ENCODE measurements at places on chromosomes 2 and 18.

DNA sequence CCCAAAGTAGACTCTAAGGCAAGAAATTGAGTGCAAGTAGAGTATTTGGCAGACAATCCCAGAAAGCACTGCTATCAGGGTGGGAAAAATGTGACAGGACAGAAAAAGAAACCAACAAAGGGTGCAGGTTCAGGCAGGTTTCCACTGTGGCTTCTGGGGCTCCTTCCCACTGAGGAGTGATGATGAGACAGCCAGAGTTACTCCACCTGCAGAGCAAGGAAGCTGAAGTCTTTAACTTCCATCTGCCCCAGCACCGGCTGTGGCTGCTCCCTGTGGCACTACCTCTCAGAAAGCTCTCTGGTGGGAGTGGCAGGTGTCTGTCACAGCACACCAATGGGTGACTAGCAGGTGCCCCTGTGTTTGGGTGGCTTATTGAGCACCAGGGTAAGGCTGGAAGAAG, 37.6 kb upstream of the ACKR3 start:
- DNase-seq, result no peak

DNA sequence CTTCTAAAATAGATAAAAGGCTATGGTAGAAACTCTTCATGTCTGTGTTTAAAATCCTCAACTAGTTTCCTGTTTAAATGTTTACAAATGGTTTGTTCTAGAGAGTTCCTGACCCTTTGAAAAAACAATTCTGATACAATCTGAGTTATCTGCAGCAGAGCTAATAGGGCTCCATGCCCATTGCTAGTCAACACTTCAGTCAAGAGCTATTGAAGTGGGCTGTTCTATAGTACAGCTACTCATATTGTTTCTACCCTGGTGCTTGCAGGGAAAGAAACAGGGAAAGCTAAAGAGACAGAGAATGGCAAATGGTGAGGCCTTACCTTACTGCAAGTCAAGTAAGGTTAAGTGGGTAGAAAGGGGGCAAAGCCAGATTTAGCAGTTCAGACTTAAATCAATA, 112.3 kb upstream of the CAVIN2 start:
- no peak for DNase-seq

DNA sequence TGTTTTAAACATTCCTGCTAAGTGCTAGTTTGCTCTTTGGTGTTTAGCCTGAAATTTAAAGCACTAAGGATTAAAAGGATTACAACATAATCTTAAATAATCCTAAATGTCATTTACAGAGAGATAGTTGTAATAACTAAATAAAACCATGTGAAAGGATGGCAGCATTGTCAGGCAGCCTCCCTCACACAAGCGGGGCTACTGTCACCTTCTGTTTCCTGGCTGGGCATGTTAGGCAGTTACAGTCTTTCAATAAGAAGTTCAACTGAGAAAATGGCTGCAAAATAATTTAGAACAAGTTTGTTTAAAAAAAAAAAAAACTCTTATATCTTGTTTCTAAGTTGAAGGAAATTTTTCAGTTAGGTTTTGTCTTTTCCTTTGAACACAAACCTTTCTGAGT, 124.9 kb downstream of the ARHGAP15 start:
- no peak for DNase-seq

DNA sequence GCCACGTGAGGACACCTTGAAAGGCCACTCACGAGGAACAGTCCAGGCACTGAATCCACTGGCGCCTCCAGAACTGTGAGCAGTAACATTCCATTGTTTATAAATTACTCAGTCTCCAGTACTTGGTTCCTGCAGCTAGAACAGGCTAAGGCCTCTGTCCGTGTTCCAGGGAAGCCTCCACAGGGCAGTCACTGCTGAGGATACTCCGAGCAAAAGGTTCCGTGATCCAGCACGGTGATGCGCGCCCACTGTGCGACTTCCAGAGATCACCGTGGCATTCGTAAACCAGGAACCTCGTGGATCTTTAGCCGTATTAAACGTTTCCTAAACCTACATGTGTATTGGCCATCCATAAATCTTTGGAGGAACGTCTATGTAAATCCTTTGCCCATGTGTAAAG, 51.5 kb upstream of the SALL3 start:
- DNase-seq, result no peak

DNA sequence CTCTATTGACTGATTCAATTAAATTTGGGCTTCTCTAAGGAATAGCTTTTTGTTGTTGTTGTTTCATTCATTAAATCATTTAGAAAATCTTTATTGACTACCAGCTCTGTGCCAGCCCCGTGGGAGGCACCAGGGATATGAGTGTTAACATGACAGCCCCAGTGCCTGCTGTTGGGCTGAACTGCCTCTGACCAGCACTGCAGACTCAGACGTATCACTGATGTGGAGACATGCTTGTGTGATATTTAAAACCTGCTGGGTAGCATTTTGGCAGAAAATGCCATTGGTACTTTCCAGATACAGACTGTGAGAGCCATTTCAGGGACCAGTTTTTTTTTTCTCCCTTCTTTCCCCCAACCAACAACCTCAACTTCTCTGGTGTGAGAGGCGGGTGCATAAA, 38.6 kb upstream of the KCNF1 start:
- DNase-seq, result no peak

- no peak for DNase-seq
These were observed 16.5 kb upstream of the TTC27 start for GRCh38 chr2:32611366-32611765.

DNA sequence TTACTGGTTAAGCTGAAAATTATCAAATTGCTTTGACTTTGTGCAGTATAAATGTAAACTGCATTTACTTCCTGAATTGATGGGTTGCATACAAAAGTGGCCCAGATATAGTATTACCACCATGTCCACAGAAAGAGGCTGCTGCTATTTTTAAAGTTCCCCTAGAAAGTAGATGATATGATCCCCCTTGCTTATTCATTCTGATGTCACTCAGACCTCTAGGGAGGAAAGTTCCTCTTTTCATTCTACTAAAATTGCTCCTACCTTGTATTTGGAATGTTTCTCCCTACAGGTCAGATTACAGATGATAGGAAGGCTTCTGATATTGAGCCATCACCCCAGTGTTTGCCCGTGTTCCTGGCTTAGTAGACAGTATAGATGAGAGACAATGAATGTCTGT, 247.6 kb upstream of the TNP1 start:
- no peak for DNase-seq

- DNase-seq, result no peak
These were observed 1.7 kb upstream of the SRBD1 start for GRCh38 chr2:45612731-45613130.

Data from activated naive CD8-positive, alpha-beta T cell treated with anti-CD3 and anti-CD28 coated beads, Interleukin-2, amount 50 U/mL, for 16 hours (primary cell).